Astrocyte of the cerebellum (primary cell): ENCODE measurements at places on chromosomes 7 and 10.

DNA sequence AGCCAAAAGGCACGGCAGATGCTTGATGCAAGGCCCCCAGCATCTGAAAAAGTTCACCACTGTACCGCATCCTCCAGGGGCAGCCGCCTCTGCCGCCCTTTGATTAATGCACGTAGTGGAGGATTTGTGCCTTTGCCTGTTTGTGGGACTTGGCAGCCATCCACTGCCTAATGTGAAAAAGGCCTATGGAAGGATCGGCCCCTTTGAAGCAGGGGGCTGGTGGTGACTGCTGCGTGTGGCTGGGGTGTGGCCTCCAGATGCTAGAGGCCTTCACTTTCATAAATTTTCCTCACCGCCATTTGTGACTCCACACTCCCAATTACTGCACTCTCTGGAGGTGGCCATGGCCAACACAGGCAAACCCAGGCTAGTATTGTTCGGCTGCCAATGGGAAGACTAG, 226.0 kb downstream of the BMPER start:
- no peak for DNase-seq

DNA sequence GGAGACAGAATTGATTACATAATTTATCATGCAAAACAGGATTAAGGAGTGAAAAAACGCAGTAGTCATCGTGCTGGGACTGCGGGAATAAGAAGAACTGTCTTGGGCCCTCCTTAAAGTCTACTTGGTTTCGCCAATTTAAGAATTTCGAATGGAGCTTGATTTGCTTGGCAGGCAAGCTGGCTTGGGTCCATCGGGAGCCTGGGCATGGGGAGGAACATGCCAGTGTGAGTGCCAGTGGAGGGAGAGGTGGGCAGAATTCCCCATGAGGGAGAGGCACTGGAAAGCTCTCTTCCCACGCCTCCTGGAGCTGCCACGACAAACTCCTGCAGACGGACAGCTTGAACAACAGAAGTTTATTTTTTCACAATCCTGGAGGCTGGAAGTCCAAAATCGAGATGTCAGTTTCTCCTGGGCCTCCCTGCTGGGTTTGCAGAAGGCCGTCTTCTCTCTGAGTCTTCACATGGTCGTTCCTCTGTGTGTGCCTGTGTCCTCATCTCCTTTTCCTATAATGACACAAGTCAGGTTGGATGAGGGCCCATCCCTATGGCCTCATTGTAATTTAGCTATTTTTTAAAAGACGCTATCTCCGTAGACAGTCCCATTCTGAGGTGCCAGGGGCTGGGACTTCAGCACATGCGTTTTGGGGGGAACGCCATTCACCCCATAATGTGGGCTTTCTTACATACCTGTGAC, 528.7 kb upstream of the DPP6 start:
- no peak for DNase-seq

DNA sequence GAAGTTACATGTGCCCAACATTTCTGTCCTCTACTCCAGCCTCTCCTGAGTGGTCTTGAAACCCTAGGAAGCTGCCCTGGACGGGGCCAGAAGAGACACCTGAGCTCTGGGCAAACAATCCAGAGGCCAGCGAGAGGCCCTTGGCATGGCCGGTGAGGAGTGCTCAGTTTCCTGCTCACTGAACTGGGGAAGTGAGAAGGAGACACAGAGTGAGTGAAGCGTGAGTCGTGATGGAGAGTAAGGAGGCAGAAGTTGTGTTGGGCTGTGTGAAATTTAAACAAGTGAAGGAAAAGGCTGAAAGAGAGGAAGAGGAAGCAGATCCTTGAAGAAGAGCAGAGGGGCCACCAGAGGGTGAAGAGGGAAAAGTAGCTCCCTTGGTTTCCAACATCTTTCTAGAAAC, 73.2 kb downstream of the WNT2 start:
- no peak for DNase-seq

- DNase-seq: no peak
These were observed 51.9 kb downstream of the CCNY start for GRCh38 chr10:35388197-35388596.

DNA sequence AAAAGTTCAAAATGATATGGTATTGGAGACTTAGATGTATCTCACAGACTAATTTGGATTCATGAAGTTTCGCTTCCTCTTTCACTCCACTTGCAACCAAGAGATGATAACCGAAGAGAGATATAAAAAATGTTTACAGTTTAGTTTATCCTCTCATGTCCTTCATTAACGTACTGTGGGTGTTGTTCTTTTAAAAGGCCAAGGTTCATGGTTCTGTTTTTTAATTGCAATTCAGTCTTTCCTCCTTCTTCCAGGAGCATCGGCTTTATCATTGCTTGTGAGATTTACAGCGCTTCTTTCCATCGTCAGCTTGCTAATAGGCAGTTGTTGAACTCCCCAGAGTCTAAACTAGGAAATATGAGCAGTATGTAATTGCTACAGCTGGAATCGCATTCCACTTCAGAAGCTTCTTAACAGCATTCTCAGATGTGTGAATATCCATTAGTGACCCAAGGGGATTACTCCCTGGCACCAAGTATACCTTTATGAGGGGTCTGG, 75.9 kb upstream of the HGF start:
- DNase-seq: no peak

- no peak for DNase-seq
These were observed 7.6 kb downstream of the LZTS2 start for GRCh38 chr10:101007099-101007711.

DNA sequence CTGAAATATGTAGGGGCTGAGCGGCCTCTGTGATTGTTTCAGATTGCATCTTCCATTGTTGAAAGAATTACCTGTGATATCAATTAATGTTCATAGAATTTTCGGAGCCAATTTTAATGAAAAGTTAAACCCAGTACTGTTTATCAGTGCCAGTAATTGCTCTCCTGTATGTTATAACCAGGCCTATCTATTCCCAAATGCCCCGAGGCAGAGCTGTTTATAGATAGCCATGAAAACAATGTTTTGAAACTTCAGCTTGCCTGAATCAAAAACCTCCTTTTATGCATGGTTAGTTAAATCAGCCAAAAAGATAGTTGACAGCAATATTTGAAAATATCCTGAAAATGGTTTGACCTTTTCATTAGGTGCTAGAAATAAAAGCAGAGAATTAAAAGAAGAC, 50.1 kb upstream of the HDAC9 start:
- no peak for DNase-seq

DNA sequence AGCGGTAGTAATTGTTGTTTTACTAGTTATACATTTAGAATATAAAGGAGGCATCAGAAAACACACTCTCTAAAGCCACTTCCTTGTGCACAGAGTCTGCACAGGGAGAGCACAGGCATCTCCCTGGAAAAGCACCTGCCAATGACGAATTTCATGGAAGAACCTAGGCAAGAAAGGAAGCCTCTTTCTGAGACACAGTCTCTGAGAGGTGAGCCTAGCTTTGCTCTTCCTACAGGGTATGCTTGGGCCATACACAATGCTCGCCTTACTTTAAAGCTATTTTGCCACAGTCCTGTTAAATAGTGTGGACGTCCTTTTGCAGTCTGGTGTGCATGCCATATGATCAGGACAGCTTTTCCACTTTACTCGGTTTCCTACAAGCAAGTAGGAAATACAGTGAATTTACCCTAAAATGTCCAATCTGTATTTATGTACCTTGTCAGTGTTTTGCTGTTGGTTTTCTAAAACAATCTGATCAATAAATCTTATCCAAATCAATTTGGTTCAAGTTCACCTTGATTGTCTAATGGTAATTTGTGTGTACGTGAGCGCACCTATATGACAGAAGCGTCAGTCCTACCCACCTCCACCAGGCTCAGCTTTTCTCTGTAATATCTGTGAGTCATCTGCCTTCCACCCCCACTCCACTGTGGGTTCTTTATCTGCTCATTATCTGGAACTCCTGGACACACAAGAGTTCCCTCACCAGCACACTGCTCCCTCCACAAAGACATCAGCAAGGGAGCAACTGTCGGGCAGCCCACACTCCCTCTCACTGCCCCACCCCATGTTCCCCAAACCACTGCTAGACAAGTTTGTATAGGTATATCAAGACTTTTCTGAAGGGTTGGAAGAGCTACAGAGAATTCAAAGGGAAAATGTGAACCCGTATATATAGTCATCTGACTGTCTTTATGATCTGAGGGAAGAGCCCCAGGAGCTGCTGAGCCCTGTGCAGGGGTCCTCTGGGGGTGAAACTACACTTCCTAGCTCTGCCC, 65.2 kb downstream of the KLHDC10 start:
- no peak for DNase-seq

- DNase-seq: no peak
These were observed 42.5 kb downstream of the LRRC4 start for GRCh38 chr7:127988751-127989150.

DNA sequence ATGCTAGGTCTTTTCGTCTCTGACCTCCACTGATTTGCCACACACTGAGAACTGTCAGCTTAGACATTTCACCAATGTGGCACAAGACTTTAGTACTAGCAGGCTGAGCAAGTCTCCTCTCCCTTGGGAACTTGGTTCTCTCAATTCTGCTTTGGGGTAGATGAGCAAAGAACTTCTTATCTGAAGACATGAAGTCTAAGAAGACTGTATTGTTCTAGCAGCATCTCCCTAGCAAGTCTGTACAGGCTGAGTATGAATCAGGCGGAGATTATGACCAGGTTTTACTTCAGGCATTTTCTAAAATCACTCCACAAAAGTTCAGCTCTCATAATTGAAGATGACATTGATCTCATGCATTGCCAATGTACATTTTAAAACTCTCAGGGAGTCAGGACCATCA, 23.8 kb upstream of the STN1 start:
- no peak for DNase-seq

DNA sequence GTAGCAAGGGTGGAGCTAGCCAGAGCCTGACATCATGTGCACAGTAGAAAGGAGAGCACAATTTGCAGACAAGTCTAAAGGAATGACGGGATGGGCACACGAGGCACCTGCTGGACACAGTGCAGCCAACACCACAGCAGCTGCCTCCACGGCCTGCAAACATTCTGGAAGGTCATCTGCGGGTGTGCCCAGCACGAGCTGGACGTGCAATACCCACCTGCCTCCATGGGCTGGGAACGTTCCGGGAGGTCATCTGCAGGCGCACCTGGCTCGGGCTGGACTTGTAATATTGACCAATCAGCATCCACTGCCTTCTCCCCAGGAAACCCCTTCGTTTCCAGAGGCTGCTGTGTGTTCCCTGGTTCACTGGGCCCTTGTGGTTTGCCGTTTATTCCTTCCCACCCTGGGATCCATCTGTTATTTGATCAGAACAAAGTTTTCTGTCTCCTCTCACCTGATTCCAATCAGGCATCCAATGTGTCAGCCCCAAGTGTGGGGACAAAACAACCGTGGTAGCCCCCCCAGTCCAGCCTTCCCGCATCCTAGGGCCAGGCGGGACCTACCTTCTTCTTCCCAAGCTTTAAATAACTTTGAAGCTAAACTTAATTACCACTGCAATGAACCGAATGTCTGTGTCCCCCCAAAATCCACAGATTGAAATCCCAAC, 243.4 kb upstream of the PPP2R2D start:
- no peak for DNase-seq

- no peak for DNase-seq
These were observed 928.0 kb upstream of the ZNF722 start for GRCh38 chr7:63070696-63071095.

DNA sequence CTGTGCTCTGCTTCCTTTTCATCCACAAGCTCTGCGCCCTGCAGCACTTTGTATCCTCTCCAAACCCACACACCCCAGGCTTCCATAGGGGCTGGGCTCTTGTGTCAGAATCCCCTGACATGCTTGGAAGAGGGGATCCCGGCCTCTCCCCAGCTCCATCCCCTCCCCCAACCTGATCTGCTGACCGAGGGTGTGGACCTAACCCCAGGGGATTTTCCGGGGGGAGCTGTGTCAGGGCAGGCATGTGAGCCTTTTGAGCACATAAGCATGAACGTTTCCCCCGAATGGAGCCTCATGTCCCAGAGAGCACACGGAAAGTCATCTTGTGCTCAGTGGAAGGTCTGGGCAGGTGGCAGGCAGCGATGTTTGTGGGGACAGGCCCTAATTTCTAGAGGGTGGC, 17.7 kb downstream of the GPR26 start:
- no peak for DNase-seq

DNA sequence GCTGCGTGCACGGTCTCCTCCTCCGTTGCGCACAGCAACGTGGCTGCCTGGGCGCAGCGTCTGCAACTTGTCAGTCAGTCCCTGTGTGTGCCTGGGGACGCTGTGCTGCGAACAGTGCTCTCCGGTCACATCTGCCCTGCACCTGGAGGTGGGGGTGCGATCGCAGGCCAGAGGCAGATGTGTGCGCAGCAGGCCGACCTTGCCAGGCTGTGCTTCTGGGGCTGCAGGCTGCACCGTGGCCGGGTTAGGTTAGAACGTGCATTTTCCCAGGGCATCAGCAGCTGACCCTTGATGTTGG, 8.2 kb upstream of the GET4 start:
- no peak for DNase-seq

DNA sequence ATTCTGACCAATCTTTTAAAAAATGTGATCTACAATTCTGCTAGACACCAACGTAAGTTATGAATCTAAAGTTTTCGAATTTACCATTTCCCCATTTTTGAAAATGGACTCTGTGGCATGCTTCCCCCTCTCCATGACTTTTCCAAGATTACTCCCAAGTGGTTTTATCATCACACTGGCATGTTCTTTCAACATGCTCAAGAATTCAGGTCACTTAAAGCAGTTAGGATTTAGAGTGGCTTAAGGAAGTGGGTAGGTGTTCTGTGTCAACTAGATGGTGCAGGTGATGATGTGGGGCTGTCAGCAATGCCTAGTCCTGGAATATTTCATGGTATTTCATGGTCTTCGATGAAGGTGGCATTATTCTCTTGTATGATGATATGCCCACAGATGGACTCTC, 164.0 kb upstream of the ASAH2 start:
- DNase-seq: no peak

DNA sequence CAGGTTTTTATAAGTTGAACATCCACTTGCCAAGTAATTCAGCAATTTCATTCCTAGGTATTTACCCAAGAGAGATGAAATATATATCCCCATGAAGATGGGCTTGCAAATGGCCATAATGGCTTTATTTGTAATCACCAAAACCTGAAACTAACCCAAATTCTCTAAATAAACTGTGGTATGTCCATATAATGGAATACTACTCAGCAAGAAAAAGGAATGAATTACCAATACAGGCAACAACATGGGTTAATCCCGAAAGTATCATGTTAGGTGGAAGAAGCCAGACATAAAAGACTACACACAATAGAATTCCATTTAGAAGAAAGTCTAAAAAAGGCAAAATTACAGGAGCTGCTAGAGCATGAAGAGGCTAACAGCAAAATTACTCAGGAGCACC, 101.4 kb upstream of the PPP2R2D start:
- no peak for DNase-seq
